ENCODE measurements at places on chromosomes 1 and 21.
A peak's percentile ranks its signal among the peaks of the same experiment; 100 is the strongest.

- DNase-seq: no peak
Observed at GRCh38 chr1:1777583-1777899, 729 bp downstream of the NADK start.

DNA sequence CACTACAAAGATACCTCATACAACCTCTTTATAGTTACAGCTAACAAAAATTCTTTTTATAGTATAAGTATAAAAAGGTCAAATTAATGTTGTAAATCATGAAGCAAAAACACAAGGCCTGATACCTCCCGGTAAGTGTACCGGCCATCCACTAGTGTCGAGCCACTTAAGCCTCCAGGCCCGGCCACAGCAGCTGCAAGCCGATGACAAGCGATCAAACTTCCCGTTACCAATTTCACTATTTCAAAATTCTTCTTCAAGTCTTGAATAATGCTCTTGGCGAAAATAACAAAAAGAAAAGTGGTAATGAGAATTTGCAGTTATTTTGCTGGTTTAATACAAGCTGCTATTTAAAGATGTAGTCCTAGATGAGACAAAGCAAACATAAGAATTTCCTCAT, 67.6 kb downstream of the USP24 start:
- DNase-seq: no peak

GRCh38 chr1:15017120-15017519, 136.4 kb upstream of the TMEM51 start:
- DNase-seq: no peak

DNA sequence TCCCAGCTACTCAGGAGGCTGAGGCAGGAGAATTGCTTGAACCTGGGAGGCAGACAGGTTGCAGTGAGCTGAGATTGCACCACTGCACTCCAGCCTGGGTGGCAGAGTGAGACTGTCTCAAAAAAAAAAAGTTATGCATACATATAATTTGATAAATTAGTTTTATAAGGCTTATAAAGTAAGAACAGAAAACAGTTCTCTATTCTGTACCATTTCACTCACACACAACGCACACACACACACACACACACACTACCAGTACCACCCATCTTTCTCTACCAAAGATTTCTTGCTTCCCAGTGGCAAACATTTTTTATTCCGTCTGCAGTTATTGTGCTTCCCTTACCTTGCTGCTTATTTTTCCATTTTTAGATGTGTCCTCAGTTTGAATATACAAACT, 46.4 kb upstream of the FASLG start:
- no peak for DNase-seq

- DNase-seq: peak; percentile 29
Observed at GRCh38 chr1:218345673-218346390, 696 bp downstream of the TGFB2 start.

DNA sequence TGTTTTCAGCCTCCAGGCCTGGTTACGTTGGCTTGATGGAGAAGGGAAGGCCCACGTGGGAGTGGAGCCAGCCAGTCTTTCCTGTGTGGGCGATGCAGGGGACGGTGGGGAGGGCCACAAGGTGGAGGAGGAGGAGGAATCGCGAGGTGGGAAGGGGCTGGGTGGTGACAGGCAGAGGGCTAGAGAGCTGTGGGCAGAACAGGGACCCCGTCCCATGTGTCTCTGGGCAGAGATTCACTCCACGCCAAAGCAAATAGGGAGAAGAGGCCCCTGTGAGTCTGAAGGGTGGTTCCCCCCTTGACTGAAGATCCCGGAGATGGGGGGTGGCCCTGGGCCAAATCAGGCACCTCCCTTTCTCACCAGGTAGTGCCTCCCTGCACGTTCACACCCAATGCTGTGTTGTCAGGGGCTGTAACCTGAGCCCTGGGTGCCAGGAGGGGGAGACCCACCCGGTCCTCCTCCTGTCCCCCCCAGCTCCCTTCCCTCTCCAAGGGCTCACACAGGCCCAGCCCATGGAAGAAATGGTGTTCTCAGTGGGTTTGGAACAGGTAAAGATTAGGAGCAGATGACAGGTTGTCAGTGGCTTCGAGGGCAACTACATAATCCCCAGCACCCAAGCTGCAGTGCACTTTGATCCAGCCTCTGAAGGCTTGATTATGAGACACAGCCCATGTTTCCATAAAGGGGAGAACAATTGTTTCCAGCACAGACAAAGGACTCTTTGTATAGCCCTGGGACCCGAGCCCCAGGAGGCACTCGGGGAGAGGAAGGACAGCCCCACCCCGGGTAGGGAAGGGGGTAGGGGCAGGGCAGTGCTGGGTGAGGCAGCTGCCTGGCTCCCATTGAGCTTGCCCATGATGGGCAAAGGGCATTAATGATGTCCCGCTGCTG, 37.7 kb upstream of the GPR37L1 start:
- no peak for DNase-seq

DNA sequence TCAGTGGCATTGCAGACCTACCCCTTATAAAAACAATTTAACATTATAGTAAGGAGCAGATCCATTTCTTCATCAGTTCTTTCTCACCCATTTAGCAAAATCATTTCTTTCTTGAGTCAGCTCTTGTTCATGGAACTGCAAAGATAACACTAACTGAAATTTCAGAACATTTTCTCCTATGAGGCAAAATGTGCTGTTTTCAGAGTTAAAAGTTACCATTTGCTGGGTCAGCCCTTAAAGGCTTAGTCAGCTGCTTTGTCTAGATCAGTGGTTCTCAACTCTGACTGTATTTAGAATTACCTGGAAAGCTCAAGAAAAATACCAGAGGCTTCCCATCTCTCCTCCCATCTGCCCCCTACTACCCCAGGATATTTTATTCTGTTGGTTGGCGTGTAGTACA, 12.2 kb downstream of the METTL13 start:
- DNase-seq: no peak

DNA sequence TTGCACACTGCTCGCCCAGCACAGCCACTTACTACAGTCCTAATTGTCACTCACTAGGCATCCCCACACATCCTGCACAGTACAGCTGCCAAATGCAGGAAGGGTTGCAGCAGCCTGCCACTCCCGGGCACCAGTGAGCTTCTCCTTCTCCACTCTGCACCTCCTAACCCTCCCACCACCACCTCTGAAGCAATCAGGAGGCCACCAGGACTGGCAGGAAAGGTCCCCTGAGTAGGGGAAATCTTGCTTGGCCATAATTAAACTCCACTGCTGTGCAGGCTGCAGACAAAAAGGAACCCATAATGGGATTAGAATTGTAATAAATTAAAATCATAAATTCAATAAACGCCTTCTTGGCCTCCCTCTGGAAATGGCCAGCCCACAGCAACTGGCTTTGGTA, 31.8 kb downstream of the FBXO2 start:
- no peak for DNase-seq

GRCh38 chr1:194654956-194655355, 1468.5 kb upstream of the B3GALT2 start:
- no peak for DNase-seq
